ENCODE measurements at places on chromosomes 1 and 21.

GRCh38 chr1:151891512-151891911 lies 17.8 kb downstream of the THEM4 start:
- H3K27me3 ChIP-seq: no peaks in the 10 kb centered on the region
- no peak overlapping the region for H3K27ac ChIP-seq
- peaks cover 5% of the 10 kb centered on the region for H3K36me3 ChIP-seq
- no peak for DNase-seq
- no peaks in the 10 kb centered on the region for H3K4me1 ChIP-seq

DNA sequence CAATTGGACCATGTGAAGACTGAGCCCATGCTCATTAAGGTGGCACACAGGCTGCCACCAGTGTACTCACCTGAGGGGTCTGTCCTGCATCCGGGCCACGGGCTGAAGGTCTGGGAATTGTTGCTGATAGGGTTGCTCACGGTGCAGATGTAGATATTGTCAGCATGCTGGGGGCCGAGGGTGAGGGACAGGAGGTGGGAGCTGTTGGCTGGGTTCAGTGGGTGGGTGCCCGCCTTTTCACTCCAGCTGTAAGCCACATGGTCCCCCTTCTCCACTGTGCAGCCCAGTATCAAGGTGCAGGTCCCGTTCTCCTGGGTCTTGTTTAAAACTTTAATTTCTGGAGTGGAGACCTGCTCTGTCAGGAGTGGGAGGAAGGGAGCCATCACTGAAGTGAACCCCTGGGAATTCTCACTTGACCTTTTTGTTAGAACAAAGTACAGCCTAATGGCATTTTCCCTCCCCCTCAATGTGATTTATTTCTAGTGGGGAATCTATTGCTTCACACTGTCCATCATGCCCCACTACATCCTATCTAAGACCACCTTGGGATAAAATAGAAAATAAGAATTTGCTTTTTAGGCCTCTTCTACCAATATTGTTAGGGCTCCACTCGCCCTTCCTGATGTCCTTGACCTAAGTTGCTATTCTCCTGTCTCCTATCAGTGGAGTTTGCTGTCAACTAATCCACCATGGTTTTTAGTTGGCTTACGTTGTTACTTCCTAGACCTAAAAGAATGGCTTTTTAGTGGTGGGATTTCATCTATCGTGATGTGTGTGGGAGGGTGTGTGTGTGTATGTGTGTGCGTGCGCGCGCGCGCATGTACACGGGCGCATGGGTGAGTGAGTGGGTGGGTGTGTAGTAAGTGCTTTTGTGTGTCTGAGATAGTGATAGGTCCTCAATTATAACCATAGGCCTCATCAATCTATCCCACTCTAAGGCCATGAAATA lies 12.0 kb downstream of the SLAMF1 start:
- no peak for DNase-seq
- H3K36me3 ChIP-seq: no peaks in the 10 kb centered on the region
- H3K4me1 ChIP-seq: peaks cover 12% of the 10 kb centered on the region

- no peak for DNase-seq
- no peaks in the 10 kb centered on the region for H3K27me3 ChIP-seq
- no peaks in the 10 kb centered on the region for H3K4me1 ChIP-seq
These were observed 481 bp upstream of the SLAMF1 start for GRCh38 chr1:160647329-160647720.

DNA sequence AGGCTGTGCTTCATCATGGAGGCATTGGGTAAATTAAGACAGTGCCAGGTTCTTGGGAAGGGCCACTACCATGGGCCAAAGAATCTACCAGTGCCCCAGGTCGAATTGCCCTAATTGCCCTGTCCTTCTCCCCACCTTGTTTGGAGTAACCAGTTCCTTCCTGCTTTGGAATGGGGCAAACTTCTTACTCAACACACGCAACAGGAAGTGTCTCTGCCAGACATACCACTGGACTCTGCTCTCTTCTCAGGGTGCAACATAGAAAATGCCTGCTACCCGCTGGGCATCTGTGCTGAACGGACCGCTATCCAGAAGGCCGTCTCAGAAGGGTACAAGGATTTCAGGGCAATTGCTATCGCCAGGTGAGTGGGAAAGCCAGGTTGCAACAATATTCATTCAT lies 15.8 kb downstream of the CDA start:
- no peak for DNase-seq
- H3K27ac ChIP-seq: peak overlapping the region; percentile 3
- H3K36me3 ChIP-seq: no peaks in the 10 kb centered on the region
- no peak overlapping the region for H3K4me3 ChIP-seq

GRCh38 chr1:112544751-112545150 lies 36.0 kb downstream of the WNT2B start:
- no peaks in the 10 kb centered on the region for H3K27me3 ChIP-seq
- H3K4me3 ChIP-seq: no peak overlapping the region
- peaks cover 9% of the 10 kb centered on the region for H3K4me1 ChIP-seq
- peak overlapping the region; percentile 34 for H3K27ac ChIP-seq

DNA sequence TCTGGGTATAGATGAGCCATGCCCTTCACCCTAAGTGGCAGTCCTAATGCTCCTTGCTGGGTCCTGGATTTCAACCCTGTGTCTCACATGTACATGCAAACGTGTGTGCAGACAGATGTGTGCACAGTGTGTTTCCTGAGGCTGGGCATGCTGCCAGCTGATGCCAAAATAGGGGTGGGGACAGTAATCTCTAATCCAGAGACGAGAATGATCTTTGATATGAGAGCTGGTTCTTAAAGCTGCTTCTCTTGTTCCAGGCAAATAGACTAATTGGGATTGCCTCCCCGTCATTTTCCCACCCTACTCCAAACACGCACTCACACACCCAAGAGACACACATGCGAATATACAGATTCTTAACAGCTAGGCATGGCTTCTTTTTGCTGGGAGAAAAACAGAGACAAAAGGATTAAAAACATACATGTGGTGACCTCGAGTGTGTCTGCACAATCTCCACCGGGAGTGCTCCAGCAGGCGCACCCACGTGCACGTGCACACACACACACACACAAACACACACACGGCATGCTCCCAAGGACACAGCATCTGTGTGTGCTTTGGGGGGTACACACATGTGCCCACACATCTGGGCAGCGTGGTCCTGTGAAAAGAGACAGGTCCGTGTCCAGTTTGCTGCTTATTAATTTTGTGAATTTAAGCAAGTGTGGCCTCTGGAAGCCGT lies 102.1 kb upstream of the ZBTB40 start:
- H3K36me3 ChIP-seq: no peaks in the 10 kb centered on the region
- no peak overlapping the region for H3K4me3 ChIP-seq
- no peak overlapping the region for H3K27ac ChIP-seq
- peaks cover 22% of the 10 kb centered on the region for H3K4me1 ChIP-seq

DNA sequence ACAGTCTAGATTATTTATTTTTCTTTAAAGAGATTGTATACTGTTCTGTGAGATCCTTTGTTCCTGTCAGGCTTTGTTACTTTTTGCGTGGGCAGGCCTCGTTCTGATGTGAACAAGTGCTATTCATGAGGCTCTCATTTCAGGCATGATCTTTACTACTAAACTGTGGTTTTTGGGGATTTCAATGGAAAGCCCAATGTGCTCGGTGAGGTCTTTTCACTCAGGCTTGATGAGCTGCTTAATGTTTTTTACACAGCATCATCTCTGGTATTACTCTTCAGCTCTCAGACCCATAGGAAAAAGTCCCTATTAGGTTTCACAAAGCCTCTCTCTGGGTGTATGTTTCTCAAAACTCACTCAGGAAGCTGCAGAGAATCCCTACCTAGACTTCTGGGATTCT lies 419.4 kb downstream of the GPATCH2 start:
- H3K4me3 ChIP-seq: no peak overlapping the region
- no peak overlapping the region for H3K27ac ChIP-seq
- H3K36me3 ChIP-seq: no peaks in the 10 kb centered on the region
- no peaks in the 10 kb centered on the region for H3K4me1 ChIP-seq
- no peaks in the 10 kb centered on the region for H3K27me3 ChIP-seq

DNA sequence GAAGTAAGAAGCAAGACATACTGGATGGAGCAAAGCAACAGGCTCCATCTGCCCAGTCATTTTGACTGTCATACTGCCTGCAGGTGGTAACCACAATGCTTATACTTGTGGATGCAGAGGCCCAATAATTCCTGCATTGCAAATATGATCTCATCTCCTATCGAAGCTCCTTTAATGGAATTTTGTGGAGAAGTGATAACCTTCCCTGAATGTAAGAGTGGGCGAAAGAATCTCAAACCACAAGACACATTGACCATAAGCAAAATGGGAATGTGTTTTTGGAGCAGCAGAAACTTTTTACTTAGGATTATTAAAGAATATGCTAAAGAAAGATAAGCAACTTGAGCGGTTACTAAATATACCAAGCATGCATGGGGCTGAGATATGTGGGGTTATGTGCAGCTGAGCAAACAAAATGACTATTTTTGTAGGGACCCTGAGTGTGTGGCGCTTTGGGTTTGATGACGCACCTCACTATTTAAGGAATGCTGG lies 77.4 kb upstream of the BACH1 start:
- H3K36me3 ChIP-seq: no peaks in the 10 kb centered on the region
- no peak overlapping the region for H3K4me3 ChIP-seq
- no peaks in the 10 kb centered on the region for H3K4me1 ChIP-seq

GRCh38 chr1:35079003-35079930 lies at the start of gene ZMYM1:
Gene ZMYM1 (plus strand): TSS chr1:35079385. CDS start chr1:35093988, 14,603 bp downstream.
- peak within 1 kb of the TSS; percentile 89 for H3K27ac ChIP-seq
- no peaks in the 10 kb centered on the region for H3K36me3 ChIP-seq
- peaks cover 21% of the 10 kb centered on the region for H3K4me1 ChIP-seq

DNA sequence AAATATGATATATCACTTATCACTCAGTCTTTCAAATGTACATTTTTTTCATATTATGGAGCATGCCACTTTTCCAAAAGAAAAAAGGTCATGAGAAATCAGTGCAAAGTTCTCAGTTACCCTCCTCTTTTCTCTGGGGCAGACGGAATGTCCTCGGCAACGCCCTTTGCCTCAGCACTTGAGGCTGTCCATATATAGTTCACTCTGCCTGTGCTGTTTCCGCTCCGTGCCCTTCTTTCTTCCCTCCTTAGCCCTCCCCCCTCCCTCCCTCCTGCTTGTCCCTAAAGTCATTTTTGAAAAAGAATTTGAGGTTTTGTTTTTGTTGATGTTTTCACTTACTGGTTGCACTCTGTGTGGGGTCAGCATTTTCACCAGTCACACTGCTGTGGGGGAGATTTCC lies 5.4 kb downstream of the BARHL2 start:
- peaks cover 7% of the 10 kb centered on the region for H3K4me1 ChIP-seq
- H3K27me3 ChIP-seq: peaks cover 100% of the 10 kb centered on the region
- no peak overlapping the region for H3K27ac ChIP-seq
- DNase-seq: no peak
- H3K36me3 ChIP-seq: no peaks in the 10 kb centered on the region

DNA sequence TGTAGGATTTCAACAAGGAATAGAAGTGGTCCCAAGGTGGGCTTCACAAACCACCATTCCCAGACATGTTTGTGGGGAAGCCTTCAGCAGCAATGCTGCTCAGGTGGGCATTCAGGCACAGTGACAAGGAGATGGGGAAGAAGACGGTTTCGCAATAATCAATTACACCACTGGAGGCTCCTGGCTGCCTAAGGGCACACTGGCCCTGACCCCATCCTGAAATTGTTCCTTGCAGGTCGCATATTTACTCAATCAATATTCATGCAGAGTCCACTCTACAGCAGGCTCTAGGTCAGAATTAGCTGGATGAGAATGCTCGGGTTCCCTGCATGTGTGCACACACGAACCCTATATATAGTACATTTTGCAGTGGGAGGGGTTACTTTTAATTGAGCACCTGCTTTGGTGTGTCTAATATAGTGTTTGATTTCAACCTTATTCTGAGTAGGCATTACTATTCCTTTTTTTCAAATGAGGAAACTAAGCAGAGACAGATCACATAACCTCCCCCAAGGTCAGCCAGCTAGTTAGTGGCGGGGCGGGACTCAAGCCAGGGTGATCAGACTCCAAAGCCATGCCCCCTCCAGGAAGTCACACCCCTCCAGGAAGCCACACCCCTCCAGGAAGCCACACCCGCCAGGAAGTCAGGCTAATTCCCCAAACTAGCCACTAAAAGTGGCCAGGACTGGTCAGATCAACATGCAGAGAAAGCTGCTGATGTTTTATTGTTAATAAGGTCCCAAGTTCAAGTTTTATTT lies 106.5 kb downstream of the HLCS start:
- no peak overlapping the region for H3K4me3 ChIP-seq
- DNase-seq: peak; percentile 87
- H3K4me1 ChIP-seq: peaks cover 4% of the 10 kb centered on the region
- no peaks in the 10 kb centered on the region for H3K27me3 ChIP-seq
- no peaks in the 10 kb centered on the region for H3K36me3 ChIP-seq

DNA sequence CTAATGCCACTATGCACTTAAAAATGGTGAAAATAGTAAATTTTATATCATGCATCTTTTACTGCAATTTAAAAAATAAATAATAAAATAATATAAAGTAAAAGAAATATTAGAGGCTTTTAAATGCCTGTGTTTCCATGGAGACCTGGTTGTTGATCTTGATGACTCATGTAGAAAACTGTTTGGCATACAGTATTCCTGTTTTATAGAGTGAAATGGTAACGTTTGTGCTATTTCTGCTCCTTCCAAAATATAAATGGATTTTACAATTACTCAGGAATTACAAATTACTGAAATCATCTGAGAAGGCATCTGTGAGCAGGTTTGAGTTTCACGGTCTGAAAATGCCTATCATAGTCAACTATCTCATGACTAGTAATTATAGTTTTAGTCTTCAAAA lies 98.4 kb upstream of the USP25 start:
- H3K27me3 ChIP-seq: no peaks in the 10 kb centered on the region
- H3K27ac ChIP-seq: no peak overlapping the region
- no peaks in the 10 kb centered on the region for H3K36me3 ChIP-seq
- peaks cover 6% of the 10 kb centered on the region for H3K4me1 ChIP-seq
- no peak overlapping the region for H3K4me3 ChIP-seq
- DNase-seq: no peak

DNA sequence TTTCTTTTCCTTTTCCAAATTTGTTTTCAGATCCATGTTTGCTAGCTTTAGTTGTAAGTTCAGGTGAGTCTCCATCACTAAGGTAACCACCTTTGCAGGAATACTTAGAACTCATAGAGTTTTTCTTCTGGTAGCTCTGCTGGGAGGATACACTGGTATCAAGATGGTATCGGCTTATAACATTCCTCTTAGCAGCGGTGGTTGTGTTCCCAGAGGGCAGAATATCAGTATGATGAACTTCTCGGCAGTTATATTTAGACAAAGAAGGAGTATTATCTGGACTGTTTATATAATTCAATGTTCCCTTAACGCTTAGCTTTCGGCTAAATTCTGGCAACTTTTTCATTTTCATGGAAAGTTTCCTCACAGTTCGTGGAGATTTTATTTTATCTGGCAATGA lies 18.1 kb downstream of the SYDE2 start:
- DNase-seq: no peak
- peaks cover 18% of the 10 kb centered on the region for H3K4me1 ChIP-seq
- H3K4me3 ChIP-seq: no peak overlapping the region
- H3K27me3 ChIP-seq: no peaks in the 10 kb centered on the region
- no peak overlapping the region for H3K27ac ChIP-seq
- peaks cover 8% of the 10 kb centered on the region for H3K36me3 ChIP-seq

DNA sequence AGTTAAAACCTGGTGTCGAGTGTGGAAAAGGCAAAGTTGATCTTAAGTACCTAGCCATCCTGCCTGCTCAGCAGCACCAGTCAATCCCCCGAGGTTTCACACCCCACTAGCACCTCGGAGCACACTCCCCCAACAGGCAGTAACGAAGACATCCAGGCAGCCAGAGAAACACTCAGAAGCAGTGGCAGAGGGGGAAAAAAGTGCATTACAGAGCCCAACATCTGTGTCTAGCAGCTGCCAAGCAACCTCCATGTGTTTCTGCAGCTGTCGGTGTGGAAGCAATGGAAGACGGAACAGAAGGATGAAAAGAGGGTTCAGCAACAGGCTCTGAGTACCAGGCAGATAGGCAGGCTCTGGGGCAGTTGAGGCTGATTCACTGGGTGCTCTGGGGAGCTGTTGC lies 73.4 kb upstream of the PROX1 start:
- peaks cover 7% of the 10 kb centered on the region for H3K27me3 ChIP-seq
- H3K36me3 ChIP-seq: no peaks in the 10 kb centered on the region
- DNase-seq: peak; percentile 9
- no peak overlapping the region for H3K27ac ChIP-seq
- no peak overlapping the region for H3K4me3 ChIP-seq
